Activated CD4-positive, alpha-beta T cell treated with anti-CD3 and anti-CD28 coated beads, Interleukin-2, amount 50 U/mL, for 24 hours (primary cell): ENCODE measurements at places on chromosomes 11 and 22.

DNA sequence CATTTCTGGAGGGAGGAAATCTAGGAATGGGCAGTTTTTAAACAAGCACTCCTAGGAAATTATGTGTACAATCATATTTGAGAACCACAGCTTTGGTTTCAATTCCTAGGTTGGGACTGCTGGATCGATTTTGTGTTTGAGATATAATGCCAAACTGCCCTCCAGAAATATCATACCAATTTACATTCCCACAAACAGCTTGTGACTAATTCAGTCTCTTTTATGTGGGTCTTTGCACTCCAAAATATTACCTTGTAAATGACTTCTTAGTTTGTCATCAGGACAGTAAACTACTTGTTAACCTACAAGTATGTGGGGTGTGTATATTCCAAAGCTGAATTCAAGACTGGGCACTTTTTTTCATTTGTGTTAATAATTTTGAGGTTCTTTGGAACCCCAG, 9.8 kb upstream of the BARX2 start:
- no peak for DNase-seq

GRCh38 chr11:16469968-16470367, 113.6 kb upstream of the SOX6 start:
- DNase-seq = no peak

GRCh38 chr11:72083414-72083813, 2.8 kb downstream of the LRRC51 start:
- DNase-seq = no peak

GRCh38 chr11:13040969-13041561, 31.9 kb downstream of the RASSF10 start:
- DNase-seq = no peak

DNA sequence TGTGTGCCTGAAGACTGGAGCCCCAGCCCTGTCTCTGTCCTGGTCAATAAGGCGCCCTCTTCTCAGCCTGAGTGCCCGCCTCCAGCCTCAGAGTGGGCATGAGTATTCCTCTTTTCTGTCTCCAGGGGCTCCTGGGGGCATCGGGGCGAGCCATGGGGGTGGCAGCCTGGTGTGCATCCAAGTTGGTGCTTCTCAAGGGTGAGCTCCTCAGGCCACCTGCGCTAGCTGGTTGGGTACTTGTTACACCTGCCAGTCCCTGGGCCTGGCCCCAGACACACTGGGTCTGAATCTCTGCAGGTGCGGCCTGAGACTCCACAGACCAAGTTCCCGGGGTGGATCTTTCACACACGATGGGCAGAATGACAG, 168.6 kb upstream of the B3GAT1 start:
- no peak for DNase-seq

- DNase-seq = no peak
Measured at GRCh38 chr11:121721448-121721847, 268.7 kb upstream of the SORL1-AS1 start.

DNA sequence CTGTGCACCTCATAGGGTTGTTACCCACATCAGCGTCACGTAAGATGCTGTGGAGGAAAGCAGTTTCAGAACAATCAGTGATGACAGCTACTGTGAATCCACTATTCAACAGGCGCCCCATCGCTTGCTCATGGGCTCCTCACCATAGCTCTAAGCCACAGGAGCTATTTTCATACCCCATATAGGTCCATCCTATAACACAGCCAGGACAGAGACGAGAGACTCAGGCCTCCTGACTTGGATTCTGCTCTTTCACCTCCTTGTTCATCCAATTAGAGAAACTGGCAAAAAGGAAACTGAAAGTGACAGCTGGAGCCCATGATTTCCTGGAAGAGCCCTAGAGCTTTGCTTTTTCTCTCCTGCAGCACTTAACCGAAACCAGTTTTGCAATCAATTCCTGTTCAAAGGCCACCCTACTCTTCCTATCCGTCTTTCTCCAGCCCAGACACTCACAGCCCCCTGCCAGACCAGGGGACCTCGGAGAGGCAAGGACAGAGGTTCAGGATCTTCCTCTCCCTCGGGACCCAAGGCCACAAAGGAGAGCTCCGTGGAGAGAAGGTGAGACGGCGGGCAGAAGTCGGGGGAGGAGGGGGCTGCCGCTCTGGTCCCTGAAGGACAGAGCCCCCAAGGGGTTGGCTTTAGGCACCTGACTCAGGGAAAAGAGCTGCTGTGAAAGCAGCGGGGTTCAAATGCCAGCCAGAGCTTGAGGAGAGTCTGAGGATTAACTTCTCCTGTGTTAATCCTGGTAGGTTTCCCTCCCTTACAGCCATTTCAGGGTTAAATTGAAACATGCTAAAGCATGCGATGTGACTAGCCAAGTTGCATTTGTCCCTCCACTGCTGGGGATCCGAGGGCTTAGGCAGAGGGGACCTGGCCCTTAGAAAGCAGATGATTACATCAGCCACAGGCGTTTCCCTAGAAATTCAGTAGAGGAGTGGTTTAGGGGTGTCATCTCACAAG, at the start of gene APOL6:
Gene APOL6, plus strand, starts transcription at position 381 of the 960 bp plus-strand sequence. CDS start 7,980 bp downstream, outside the sequence.
- peak; percentile 47 for DNase-seq

DNA sequence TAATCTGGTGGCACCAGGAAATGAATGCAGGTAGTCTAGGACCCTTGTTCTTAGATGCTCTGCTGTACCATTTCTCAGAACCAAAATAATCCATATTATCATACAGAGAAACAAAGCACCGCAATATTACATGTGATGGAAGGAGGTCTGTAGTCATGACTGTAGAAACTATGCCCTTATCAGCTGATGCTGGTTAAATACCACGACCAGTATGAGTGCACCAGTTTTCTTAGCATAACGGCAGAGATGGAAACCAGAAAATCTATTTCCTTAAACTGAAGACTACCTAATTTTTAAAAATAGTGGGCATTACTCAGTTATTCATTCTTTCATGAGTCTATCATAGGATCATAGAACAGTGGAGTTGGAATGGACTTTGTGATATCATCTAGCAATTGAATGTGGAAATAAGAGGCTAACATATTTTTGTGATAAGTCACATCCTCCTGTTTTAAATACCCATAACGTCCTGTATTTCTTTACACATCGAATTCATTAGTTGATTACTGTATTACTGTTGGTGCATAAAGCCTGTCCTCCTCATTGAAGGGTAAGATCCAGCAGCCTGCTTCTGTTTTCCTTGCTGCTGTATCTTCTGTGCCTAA, 15.1 kb downstream of the JHY start:
- no peak for DNase-seq

GRCh38 chr11:91761406-91762025, 463.1 kb upstream of the FAT3 start:
- no peak for DNase-seq

DNA sequence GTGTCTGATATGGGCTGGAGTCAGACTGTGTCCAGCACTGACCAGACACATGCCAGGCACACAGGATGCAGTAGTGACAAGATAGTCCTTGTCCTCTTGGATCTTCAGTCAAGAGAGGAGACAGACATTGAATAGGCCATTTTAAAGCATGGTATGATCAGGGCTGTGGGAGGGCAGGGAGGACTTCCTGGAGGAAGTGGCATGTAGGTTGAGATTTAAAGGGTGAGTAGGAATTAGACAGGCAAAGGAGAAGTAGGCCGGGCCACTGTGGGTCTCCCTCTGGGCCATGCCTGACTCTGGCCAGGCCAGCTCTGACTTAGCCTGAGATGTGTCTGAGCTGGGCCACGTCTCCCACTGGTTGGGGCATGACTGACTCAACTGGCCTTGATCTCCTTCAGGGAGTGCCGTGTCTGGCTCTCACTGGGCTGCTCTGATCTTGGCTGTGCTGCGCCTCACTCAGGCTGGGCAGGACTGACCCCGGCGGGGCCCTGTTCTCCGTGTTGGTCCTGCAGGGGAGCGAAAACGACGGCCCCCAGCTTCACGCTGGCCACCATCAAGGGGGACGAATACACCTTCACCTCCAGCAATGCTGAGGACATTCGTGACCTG, 71.2 kb downstream of the MYO7A start:
- no peak for DNase-seq

DNA sequence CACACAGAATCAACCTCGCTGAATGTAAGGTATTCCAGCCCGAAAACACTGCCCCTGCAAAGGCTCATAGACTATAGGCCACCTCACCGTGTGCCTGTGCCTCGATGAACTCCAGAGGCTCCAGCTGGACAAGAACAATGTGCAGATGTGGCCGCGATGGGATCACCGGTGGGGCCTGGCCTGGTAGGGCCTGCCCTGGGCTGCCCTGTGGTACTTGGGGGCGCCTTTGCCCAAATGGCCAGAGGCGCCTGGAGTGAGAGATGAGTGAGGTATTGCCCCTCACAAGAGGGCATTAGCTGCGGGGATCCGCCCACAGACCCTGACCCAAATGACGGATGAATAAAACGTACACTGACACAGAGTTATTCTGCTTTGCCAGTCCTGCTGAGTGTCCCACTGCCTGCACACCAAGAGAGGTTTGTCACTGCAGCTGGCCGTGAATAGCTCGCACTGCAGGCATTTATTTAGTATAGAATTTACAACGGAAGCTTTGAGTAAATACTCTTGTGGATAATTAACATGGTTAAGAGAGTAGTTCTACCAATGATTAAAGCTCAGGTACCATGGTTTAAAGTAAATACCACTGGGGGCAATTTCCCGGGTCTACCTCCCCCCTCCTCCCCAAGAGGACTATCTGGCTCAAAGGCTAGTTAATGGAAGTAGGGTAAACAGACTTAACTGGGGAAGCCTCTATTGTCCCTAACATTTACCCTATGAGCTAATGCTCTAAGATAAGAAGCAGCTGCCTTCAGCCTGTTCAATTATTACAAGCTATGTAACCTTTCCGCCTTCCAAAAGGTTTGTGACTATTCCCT, 101.1 kb upstream of the IGLL5 start:
- no peak for DNase-seq

GRCh38 chr11:124898263-124898680, 607 bp upstream of the ROBO4 start:
- DNase-seq = no peak
